Activated CD4-positive, alpha-beta memory T cell treated with anti-CD3 and anti-CD28 coated beads, Interleukin-2, amount 10 ng/mL, durations not matched to agents 7 days and 5 days (primary cell): ENCODE measurements at places on chromosomes 2 and 18.

DNA sequence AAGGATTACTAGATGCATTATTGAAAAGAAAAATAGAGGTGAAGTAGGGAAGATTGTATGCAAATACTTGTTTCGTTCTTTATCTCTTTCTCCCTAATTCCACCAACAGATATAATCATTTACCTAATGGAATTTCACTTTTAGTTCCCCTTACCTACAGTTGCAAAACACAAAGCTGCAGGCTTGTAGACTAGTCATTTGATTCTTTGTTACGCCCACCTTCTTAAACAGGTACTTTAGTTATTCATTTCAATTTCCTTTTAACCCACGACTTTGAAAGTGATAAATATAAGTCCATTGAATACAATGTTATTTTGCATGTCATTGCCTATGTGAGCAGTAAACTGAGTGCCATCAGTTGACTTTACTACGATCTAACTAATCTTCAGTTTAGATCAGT is 3.9 kb upstream of the HRH4 start:
- peaks cover 14% of the 10 kb centered on the region for H3K4me1 ChIP-seq
- H3K4me3 ChIP-seq: no peak overlapping the region
- H3K36me3 ChIP-seq: peaks cover 4% of the 10 kb centered on the region
- no peaks in the 10 kb centered on the region for H3K27me3 ChIP-seq

GRCh38 chr2:111945444-111946293 is 47.3 kb downstream of the MERTK start:
- no peaks in the 10 kb centered on the region for H3K4me1 ChIP-seq
- no peaks in the 10 kb centered on the region for H3K36me3 ChIP-seq
- no peak overlapping the region for H3K27ac ChIP-seq
- no peak overlapping the region for H3K4me3 ChIP-seq
- no peak for DNase-seq
- H3K27me3 ChIP-seq: peaks cover 17% of the 10 kb centered on the region

- H3K27ac ChIP-seq: no peak overlapping the region
- H3K4me1 ChIP-seq: peaks cover 8% of the 10 kb centered on the region
- peaks cover 17% of the 10 kb centered on the region for H3K27me3 ChIP-seq
- H3K4me3 ChIP-seq: no peak overlapping the region
These were observed 4.2 kb upstream of the MYO7B start for GRCh38 chr2:127531221-127531648.

DNA sequence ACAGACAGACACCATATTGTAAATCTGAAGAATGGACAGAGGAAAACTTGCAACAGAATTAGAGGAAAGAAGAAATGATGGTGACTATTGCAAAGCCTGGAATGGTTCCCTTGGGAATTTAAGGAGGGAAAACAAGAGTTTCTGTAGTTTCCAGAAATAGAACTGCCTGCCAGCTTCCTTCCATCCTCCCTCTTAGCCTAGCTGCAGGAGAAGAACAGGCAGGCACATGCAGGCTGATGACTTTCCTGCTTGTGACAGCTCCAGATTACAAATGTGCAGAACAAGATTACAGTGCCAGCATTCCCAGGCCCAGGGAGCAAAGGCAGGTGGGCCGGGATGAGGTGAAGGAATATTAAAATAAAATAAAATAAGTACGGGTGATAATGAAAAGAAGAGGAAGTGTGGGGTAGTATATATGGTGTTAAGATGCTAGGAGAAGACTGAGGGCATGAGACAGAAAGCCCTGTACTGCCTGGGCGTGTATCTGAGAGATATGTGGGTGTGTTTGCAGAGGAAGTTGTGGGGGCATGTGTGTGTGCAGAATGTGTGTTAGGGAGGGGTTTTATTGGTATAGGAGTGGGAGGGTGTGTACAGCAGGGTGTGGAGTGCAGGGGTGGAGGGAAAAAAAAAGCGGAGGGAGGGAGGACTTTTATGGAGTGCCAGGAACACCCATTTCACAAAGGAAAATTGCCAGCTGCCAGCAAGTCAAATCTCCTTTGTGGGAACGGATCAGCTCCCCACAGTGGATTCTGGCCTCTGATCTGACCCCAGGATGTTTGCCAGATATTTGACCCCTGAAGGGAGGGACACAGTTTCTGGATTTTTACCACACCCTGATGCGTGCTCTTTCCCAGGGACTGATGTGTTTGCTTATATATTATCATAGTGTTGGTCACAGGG is 43.9 kb upstream of the NEMP2 start:
- no peaks in the 10 kb centered on the region for H3K27me3 ChIP-seq
- H3K27ac ChIP-seq: peak overlapping the region; percentile 50
- DNase-seq: no peak
- no peak overlapping the region for H3K4me3 ChIP-seq

GRCh38 chr2:127233710-127234109 is 13.6 kb upstream of the CYP27C1 start:
- DNase-seq: no peak
- no peaks in the 10 kb centered on the region for H3K36me3 ChIP-seq
- H3K27ac ChIP-seq: no peak overlapping the region
- no peaks in the 10 kb centered on the region for H3K27me3 ChIP-seq

DNA sequence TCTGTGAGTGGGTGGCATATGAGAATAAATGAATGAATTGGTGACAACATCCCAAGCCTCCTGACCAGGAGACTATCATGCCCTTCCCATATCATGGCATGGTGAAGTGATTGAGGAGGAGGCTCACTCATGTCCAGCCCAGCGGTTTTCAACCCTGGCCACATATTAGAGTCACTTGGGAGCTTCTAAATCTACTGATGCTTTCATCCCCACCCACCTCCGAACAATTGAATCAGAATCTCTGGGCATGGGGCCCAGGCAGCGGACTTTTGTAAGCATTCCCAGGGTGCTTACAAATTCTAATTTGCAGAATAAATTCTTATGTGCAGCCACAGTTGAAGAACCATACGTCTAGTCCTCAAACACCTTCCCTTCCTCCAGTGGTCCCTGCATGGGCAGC is 81.7 kb upstream of the SEC11C start:
- H3K27me3 ChIP-seq: peaks cover under 1% of the 10 kb centered on the region
- H3K36me3 ChIP-seq: no peaks in the 10 kb centered on the region
- no peak overlapping the region for H3K27ac ChIP-seq
